ENCODE measurements at places on chromosomes 1 and 21. TPM values are rescaled to one million over a fixed set of nuclear protein-coding genes. Genes with fewer than 3 reads are reported as not detected.

Gene TMEM125
- 17.5 TPM for total RNA-seq

GRCh38 chr1:83776913-83777757, 221.8 kb downstream of the TTLL7 start:
- H3K27me3 ChIP-seq = no peaks in the 10 kb centered on the region
- no peaks in the 10 kb centered on the region for H3K36me3 ChIP-seq
- no peak overlapping the region for H3K27ac ChIP-seq
- no peak overlapping the region for H3K4me3 ChIP-seq
- DNase-seq = no peak

DNA sequence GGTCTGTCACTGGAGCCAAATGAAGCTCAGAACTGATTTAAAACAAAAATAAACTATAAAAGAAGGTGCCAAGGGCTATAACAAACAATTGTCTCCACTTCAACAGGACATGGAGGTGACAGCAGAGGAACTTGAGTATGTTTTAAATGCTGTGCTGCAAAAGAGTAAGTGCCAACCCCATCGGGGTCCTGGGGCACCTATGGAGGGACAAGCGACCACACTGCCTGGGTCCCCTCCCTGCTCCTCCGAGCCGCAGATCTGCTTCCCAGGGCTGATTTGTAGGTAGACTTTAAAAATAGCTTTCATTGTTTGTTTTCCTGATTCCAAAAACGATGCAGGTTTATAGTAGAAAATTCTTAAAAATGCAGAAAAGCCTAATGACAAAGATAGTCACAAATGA, 42.8 kb downstream of the CAPN9 start:
- no peak overlapping the region for H3K4me3 ChIP-seq
- H3K4me1 ChIP-seq = no peaks in the 10 kb centered on the region
- no peaks in the 10 kb centered on the region for H3K36me3 ChIP-seq
- H3K27ac ChIP-seq = no peak overlapping the region

DNA sequence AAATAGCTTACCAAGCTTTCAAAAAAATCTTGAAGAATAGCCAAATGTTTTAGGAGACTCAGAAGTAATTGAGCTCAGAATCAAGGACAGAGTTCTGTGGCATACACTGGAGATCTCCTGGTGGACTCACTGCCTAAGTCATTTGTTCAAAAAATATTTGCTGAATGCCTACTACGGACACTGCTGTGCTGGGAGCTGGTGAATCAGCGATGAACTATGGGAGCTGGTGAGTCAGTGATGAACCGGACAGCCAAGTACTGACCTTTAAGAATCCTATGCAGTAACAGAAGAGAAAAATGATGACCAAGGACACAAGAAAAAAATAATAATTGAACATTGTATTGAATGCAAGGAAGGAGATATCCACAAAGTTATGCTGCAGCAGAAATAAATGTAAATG, 717.9 kb upstream of the CXADR start:
- H3K27ac ChIP-seq = no peak overlapping the region
- no peaks in the 10 kb centered on the region for H3K27me3 ChIP-seq
- no peak overlapping the region for H3K4me3 ChIP-seq
- no peak for DNase-seq
- no peaks in the 10 kb centered on the region for H3K36me3 ChIP-seq
- H3K4me1 ChIP-seq = no peaks in the 10 kb centered on the region

Gene LRRC53
- not detected for total RNA-seq

Gene AGL
- 19.8 TPM for total RNA-seq

Gene FCRL6
- total RNA-seq = 1.4 TPM

Gene HNRNPCL2
- total RNA-seq = not detected

- peaks cover 15% of the 10 kb centered on the region for H3K4me1 ChIP-seq
- peak; percentile 91 for DNase-seq
- peak overlapping the region; percentile 68 for H3K27ac ChIP-seq
- H3K4me3 ChIP-seq = no peak overlapping the region
- H3K27me3 ChIP-seq = no peaks in the 10 kb centered on the region
These were observed 102.0 kb upstream of the ARHGEF16 start for GRCh38 chr1:3352299-3352951.
